ENCODE measurements at places on chromosomes 4 and X. TPM values are rescaled to one million over a fixed set of nuclear protein-coding genes. Genes with fewer than 3 reads are reported as not detected.

SYP gene
- 0.45 TPM for total RNA-seq

ALB gene
- 1.4 TPM for total RNA-seq

DNA sequence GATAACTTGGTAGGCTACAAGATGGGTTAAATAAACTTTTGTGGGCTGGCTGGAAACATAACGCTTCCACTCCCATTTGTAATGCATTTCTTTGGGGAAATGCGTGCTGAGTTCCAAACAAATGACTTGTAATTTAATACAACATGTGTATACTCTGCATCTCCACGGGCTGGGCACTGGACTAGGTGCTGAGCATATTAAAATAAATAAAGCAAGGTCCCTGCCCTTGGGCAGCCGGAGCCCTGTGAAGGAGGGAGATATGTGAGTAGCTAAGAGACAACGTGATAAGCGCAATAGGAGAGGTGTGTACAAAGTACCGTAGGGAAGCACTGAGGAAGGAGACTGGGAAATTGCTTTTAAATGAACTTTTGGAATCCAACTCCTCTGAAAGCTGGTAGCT, 147.2 kb upstream of the RBPJ start:
- DNase-seq, result no peak

GRCh38 chr4:177558995-177559394, 116.8 kb upstream of the AGA start:
- DNase-seq, result peak; percentile 55
